ENCODE measurements at places on chromosomes 13 and 19. TPM values are rescaled to one million over a fixed set of nuclear protein-coding genes. Genes with fewer than 3 reads are reported as not detected.

Gene ZIC2
- not detected for total RNA-seq

Gene LGI4
- 0.20 TPM for total RNA-seq

Gene PLPPR3
- total RNA-seq = not detected

Gene CPT1C
- 22.0 TPM for total RNA-seq

Gene PAN3
- 20.3 TPM for total RNA-seq

Gene PSMC4
- total RNA-seq = 112 TPM

Gene TINCR
- total RNA-seq = under 0.01 TPM

Gene IZUMO4
- total RNA-seq = 2.5 TPM

All from subcutaneous preadipocyte (primary cell).